A673 (cell line): ENCODE measurements at places on chromosomes 3 and 15.

- DNase-seq, result no peak
- H3K4me3 ChIP-seq, result no peak overlapping the region
- H3K4me1 ChIP-seq, result peaks cover 2% of the 10 kb centered on the region
- H3K36me3 ChIP-seq, result no peaks in the 10 kb centered on the region
- no peaks in the 10 kb centered on the region for H3K27me3 ChIP-seq
- no peak overlapping the region for H3K27ac ChIP-seq
These were observed 203.8 kb upstream of the MCTP2 start for GRCh38 chr15:94027581-94027980.

- H3K27ac ChIP-seq, result no peak overlapping the region
- no peaks in the 10 kb centered on the region for H3K4me1 ChIP-seq
- no peak for DNase-seq
- no peaks in the 10 kb centered on the region for H3K27me3 ChIP-seq
- no peaks in the 10 kb centered on the region for H3K36me3 ChIP-seq
These were observed 15.5 kb upstream of the PRSS50 start for GRCh38 chr3:46733026-46733800.

DNA sequence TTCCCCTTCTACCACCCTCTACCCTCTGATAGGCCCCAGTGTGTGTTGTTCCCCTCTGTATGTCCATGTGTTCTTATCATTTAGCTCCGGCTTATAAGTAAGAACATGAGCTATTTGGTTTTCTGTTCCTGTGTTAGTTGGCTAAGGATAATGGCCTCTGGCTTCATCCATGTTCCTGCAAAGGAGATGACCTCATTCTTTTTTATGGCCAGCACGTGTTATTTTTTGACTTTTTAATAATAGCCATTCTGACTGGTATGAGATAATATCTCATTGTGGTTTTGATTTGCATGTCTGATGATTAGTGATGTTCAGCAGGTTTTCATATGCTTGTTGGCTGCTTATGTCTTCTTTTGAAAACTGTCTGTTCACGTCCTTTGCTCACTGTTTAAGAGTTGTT is 63.1 kb upstream of the NPHP3 start:
- no peak overlapping the region for H3K27ac ChIP-seq
- no peak overlapping the region for H3K4me3 ChIP-seq
- peaks cover 19% of the 10 kb centered on the region for H3K4me1 ChIP-seq
- no peaks in the 10 kb centered on the region for H3K36me3 ChIP-seq
- H3K27me3 ChIP-seq, result peaks cover 3% of the 10 kb centered on the region
- DNase-seq, result no peak

- H3K4me1 ChIP-seq, result no peaks in the 10 kb centered on the region
- H3K36me3 ChIP-seq, result no peaks in the 10 kb centered on the region
- DNase-seq, result no peak
- H3K4me3 ChIP-seq, result no peak overlapping the region
- H3K27ac ChIP-seq, result no peak overlapping the region
These were observed 20.0 kb downstream of the SLC28A1 start for GRCh38 chr15:84904419-84904818.
